ENCODE measurements at places on chromosomes 7 and 10.

- no peak for DNase-seq
Measured at GRCh38 chr7:99559175-99559915, 903 bp downstream of the ZNF655 start.

- no peak for DNase-seq
Measured at GRCh38 chr7:28587211-28587610, 174.9 kb downstream of the CREB5 start.

GRCh38 chr10:126070476-126071215 is 174.3 kb downstream of the FANK1 start:
- DNase-seq: no peak

DNA sequence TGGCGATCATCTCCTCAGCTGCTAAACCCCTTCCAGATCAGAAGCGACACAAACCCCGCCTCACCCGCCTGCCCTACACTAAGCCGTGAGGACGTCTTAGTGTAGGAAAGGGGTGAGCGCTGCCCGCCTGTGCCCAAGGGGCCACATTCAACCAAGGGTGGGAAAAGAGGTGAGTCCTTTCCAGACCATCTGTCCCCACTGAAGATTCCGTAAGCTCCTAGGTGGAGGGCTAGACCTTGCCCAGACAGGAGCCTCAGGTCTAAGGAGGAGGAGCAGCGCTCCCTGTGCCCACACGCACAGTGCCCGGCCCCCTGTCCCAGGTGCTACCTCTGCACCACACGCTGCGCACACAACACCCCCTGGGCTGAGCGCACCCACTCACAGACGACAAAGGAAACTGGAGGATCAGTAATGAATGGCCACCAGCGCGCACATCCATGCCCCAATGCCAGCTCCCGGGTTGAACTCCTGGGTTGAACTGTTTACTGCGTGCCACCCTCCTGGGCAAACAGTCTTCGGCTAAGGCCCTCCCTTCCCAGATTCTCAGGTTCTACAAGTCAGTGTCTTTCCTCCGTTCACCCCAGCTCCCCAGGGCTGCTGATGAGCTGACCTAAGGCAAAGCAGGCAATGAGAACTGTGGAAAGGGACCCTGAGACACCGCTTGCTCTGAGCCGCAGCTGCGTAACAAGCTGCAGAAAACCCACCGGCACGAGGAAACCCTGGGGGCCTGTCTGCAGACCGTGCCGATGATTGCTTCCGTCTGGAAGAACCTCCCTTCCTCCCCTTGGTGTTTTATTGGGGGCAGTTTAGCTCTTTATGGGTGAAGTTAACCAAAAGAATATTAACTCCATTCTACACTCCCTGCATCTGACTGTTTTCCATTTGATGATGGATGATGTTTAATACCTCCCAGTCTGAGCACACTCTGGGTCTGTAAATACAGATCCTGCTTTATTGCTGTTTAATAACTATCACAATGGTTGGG is 185.9 kb downstream of the MAD1L1 start:
- no peak for DNase-seq

DNA sequence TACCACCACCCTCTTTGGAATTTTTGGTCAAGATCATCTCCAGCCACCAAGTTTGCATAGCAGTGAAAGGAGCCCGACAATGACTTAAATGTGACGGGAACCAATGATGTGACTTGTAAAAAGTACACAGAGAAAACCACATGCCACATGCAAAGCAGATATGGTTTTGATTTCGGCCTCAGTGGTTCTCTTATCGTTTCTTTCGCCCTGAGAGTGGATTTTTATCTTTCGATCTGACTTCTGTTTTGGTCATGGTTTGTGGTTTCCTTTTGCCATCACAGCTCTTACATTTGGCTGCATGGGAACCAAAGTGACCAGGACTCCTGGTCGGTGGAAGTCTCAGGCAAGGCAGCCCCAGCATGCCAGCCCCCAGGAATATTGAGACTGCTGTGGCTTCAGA is 31.5 kb downstream of the TCF7L2 start:
- DNase-seq: no peak

DNA sequence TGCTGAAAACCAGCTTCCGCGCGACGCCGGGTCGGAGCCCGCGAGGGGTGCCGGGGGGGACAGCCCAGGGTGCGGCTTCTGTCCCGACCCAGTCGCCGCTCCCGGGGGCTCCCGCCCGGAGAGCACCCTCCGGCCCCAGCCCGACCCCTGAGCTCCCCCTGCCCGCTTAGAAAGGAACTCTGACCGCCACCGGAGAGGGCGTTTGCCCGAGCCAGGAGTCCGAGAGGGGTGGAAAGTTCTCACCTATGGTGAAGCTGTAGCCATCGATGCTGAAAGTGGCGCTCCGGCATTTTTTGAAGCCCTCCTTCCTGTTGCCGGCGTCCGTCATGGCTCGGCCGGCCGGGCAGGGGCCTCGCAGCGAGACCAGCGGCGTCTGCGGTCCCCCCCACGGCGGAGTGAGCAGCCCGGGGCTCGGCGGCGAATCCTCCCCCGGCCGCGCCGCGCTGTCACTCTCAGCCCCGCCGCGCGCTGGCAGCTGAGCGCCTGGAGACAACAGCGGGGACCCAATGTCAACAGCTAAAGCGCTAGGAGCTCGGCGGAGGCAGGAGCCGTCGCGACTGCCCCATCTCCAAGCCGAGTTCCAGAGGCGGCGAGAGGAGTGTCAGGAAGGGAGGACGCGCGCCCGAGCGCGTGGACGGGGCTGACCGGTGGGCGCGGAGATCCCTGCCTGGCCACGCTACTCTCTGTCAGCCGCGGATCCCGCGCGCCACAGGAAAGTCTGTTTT is 191.6 kb downstream of the LSM5 start:
- no peak for DNase-seq

GRCh38 chr7:6392712-6393666 is 54.8 kb downstream of the DAGLB start:
- no peak for DNase-seq

DNA sequence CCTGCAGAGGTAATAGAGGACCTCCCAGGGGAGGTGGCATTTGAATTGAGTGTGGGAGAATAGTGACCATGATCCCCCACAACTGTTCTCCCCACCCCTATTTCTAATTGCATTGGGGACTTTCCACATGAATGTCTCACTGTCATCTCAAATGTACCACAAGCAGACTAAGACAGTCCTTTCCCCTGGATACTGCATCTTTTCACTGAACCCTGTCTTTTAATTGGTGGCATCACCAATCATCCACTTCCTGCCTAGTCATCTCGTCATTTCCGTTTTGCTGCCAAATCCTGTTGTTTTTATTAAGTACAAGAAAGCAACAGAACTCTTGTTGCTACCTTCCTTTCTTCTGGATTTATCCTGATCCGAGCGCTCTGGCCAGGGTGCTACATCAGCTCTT is 120.3 kb downstream of the NRP1 start:
- no peak for DNase-seq

DNA sequence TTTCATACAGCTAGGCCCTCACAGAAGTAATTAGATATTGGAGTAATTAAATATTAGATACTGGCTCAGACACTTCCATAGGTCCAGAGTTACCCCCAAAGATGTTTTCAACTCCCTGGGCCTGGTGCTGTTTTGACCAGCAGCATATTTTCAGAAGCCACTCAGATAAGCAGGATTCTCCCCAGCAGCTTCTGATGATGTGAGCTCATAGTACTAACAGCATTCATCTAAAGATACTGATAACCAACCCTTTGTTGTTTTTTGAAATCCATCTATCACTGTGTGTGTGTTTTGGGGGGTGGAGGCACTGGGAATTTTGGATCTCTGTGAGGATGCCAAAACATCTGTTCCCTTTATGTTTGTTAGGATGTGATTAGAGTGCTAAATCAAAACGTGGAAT is 52.7 kb downstream of the VPS50 start:
- DNase-seq: no peak

GRCh38 chr7:53418834-53419482 is 383.5 kb downstream of the POM121L12 start:
- no peak for DNase-seq

DNA sequence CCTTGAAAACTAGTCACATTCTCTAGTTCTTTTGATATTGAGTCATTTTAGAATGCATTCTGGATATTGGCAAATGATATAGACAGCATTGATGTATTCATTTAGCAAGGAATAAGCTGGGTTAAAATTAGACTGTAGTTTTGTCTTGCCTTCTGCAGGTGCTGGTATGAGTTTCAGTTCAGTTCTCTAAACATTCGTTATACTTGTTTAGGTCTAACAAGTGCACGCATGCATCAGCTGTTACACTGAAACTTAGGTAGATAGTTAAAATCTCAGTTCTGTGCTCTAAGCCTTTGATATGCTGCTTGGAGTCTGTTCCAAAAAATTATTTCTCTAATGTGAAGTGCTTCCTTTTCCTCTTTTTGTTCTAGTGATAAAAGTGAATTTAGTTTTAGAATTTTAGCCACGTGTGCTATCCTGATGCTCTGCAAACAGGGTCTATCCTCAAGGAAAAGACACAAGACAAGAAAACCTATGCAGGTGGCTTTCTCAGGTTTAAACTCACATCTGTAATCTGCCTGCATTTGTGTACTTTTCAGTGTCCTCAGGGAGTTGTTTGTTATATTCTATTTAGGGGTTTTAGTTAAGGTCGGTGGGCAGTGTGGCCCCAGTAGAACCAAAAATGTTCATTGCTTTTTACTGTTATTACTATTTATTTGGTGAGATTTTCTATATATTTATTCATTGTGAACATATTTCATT is 409.0 kb downstream of the CDC14C start:
- no peak for DNase-seq

DNA sequence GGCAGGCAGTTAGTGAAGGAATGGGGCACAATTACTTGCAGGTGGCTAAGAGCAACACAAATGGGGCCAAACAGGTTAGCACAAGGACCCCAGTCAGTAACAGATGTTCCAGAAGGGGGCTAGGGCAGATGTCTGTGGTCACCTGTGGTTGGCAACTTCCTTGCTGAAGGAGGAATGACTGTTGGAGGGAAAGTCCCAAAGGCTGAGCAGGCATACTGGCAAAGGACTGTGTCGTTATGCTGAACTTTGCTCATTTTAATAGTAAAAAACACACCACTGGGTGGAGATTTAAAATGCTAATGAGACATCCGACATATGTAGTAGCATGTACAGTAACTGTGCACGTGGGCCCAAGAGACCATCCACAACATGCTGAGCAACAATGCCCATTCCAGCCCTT is 511.6 kb downstream of the CALN1 start:
- DNase-seq: no peak

DNA sequence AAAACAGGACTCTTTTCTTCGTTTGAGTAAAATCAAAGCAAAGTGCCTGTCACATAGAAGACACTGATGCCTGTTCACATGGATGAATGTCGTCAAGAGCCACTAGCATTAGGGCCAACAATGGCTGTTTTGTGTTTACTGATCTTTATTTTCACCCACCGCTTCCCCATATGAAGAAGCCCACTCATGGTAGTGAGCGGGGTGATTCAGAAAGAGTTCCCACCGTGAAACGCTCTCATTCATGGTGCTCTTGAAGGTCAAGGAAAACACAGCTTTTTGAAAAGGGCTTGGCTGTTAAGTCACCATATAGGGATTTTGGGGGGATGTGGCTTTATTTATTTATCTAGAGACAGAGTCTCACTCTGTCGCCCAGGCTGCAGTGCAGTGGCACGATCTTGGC is 12.5 kb downstream of the PROSER2 start:
- DNase-seq: no peak

DNA sequence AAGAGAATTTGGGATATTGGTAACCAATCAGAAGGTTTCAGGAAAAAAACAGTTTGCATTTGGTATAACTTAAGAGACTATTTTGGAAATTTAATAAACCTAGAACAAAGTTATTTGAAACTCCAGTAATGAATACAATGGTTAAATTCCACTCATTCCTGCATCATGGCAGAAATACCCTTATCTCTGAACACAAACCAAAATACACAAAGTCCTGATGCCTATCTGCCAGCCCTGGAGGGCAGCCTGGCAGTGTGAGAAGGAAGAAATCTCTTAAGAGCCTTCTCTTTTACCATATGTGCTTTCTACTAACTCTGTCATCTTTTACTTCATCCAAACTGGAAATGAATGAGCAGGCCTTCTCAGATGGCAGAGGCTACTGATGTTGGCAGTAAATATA is 147.1 kb upstream of the LYZL1 start:
- DNase-seq: no peak

GRCh38 chr10:89030791-89031190 is 40.2 kb downstream of the FAS start:
- DNase-seq: no peak

DNA sequence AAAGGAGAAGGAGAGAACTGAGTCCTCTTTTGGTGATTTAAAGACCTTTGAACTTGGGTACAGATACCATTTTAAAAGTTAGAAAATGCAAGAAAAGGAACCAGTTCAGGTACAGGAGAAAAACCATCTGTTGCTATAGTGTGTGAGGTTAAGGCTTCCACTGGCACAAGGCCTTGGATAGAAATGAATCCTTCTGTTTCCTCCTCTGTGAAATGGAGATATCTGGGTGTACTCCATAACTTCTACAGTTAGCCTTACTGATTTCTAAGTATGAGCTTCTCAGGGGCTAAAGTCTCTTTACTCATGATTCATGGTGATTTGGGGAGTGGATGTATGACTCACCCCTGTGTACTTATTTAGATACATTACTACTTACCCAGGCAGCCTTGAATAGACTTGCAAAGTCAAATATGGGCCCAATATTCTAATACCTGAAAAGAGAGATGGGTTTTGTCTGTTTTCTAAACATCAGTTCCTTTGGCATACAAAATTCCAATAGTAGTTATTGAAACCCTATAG is 117.2 kb upstream of the ADO start:
- no peak for DNase-seq

- DNase-seq: no peak
Measured at GRCh38 chr10:59825932-59826331, 72.7 kb upstream of the MRLN start.

GRCh38 chr10:63414481-63415260 is 51.1 kb downstream of the JMJD1C start:
- no peak for DNase-seq

GRCh38 chr10:121965996-121966395 is 9.0 kb downstream of the NSMCE4A start:
- DNase-seq: no peak

DNA sequence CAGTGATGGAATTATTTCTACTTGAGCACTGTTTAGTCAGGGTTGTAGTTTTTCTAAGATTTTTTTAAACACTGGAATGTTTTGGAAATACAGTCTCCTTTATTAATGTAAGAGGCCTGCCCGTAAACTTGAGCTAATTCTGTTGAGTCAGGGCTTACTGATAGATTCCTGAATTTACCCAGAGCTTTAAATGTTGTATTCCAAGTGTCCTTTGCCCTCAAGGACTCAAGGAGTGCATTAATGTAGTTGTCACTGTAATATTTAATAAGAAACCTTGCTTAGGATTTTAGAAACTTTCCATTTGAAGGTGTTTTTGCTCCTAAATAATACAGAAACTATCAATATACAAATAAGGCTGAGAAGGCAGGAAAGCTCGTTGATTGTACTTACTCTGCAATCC is 89.2 kb downstream of the MACC1 start:
- DNase-seq: no peak

DNA sequence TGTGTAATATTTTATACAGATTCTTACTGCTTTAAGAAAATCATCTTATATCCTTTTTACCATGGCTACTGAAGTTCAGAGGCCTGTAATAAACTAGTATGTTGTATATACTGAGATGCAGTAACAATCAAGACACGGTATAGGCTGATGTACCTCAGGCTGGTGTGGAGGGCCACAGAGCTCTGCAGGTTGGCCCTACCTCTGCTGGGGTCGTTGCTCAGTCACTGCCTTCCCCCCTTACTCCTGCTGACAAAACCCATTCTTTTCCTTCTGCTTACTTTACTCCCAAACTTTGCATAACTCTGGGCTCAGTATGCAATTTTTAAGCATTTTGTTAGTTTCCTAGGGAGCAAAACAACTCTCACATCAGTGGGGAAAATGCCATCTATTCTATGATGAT is 200.1 kb upstream of the FOXP2 start:
- DNase-seq: no peak
